ENCODE measurements at places on chromosomes 5 and 9.

- no peak for DNase-seq
These were observed 201.1 kb downstream of the NNT start for GRCh38 chr5:43804041-43804440.

DNA sequence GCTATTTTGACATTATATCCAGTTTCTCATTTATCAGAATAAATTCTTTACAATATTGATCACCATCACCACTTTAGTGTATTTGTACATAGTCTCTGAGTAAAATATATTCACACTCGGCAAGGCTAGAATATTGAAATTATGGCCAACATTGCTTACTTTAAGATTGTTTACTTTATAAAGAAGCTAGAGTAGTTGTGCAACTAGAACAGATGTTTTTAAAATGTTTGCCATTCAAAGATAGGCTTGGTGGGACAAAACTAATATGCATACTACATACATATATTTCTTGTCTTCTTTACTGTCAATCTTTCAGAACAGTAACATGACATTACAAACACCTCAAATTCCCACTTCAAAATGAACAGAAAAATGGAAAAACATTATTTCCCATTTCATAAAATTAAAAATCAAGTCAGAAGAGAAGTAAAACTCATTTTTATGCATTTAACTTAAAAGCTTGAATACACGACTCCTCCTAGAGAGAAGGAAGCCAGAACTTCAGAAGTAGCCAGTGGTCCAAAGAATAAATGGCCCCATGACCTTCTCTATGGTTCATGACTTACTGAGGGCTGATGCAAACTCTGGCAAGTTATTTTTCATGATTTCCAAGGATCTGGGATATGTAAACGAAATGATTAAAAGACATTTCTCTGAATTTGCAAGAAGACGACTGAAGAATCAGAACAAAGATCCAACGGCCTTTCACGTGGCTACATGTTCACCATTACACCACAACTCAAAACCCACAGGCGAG, 14.1 kb downstream of the MTX3 start:
- DNase-seq: no peak

- DNase-seq: no peak
These were observed 8.8 kb downstream of the TENT2 start for GRCh38 chr5:79621056-79621455.

DNA sequence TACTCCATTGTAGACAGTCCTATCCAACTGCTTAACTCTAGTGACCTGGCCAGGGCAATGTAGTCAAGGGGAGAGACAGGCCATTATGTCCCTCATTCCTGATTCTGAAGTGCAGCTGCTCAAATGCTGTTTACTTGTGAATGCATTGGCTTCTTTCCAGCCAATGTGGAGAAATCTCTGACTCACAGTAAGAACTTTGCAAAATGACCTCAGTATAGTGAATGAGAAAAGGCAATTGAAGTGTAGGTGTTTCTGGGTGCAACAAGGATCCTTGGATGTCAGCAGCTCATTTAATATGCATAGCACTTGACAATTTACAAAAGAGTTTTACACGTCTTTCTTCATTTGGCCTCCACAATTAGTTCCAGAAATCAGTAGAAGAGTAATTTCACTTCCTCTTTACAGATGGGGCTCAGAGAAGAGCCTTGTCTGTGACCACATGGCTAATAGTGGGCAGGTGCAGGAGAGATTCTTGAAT, 367.2 kb downstream of the OSTF1 start:
- DNase-seq: no peak

DNA sequence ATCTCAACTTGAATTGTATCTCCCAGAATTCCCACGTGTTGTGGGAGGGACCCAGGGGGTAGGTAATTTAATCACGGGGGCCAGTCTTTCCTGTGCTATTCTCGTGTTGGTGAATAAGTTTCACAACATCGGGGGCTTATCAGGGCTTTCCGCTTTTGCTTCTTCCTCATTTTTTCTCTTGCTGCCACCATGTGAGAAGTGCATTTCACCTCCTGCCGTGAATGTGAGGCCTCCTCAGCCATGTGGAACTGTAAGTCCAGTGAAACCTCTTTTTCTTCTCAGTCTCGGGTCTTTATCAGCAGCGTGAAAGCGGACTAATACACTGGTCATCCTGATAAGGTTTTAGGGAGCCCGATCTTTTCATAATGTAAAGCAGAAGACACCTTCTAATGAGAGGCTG, 687.0 kb upstream of the FTMT start:
- DNase-seq: no peak

GRCh38 chr5:157263496-157264090, 2.3 kb upstream of the CYFIP2 start:
- no peak for DNase-seq

DNA sequence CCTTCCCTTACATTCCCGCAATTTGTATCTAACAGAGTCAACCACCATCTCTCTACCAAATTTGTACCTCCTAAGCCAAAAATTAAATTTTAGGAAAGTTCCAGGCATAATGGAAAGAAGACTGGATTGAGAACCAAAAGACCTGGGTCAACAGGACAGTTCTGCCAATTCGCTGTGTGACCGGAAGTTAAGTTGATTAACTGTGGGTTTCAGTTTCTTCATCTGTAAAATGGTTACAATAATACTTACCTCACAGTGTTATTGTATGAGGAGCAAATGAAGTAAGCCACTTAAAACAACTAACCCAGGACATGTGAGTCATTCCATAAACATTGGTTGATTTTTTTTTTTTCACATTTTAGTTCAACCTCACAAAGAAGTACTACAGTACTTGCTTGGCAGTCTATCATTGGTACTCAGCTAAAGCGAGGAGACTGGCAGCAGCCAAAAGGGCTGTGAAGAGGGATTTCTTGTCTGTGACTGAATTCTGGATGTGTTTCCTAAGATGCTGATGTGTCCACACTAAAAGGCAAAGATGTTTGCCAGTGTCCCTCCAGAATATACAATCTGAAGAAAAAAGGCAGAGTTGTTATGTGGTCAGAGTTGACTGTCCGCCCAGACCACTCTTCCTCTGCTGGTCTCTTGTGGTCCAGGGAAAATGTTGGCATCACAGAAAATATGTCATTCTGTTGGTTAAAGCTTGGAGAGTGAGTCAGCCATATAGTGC, 198.6 kb downstream of the TLE1 start:
- DNase-seq: no peak

DNA sequence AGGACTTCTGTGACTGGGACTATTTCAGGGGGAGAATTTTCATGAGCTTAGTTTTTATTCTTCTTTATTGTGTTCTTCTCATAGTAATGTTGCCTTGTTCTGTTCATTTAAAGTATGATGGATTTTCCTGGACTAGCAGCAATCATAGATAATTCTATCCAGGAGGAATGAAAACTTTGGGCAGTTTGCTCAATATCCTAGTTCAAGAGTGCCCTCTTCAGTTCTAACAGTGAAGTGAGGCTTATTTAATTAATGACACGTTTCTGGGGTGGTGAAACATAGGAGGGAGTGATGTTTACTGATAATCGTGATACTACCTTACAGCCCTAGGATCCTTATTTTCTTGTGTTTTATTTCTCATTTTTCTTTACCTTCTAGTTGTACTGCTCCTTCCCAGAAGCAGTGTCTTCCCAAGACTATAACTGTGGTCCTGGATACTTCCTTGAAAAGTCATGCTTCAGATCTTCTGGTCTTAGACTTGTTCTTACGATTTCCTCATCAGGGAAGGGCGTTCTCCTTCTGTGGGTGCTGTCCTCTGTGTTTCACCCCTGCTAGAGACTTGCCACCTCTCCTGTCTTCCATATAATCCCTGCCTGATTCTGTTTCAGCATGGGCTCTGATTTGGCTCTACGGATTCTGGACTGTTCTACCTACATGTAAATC, 57.4 kb downstream of the CFAP95 start:
- peak; percentile 32 for DNase-seq

DNA sequence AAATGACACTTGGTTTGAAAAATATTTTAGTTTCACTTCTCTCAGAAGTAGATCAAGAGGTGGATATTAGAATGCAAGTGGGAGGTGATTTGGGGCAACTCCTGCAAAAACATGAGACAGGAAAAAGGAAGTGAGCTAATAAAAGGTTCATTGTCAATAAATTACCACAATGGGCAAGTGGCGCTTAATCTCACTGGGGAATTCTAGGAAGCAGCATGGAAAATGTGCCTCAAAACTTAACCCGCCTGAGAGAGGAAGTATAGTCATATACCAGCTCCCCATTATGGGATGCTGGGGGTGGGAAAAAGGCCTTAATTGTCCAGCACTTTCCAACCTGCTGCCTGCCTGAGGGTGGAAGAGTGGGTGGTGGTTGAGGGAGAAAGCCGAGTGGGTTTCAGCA, 204.1 kb downstream of the ELAVL2 start:
- DNase-seq: no peak

GRCh38 chr5:96117771-96118651, 156.4 kb upstream of the ELL2 start:
- no peak for DNase-seq
